ENCODE measurements at places on chromosomes 7 and 10.

- DNase-seq = no peak
These were observed 109.5 kb downstream of the PHF14 start for GRCh38 chr7:11083214-11083568.

- DNase-seq = no peak
These were observed 18.5 kb downstream of the LIPA start for GRCh38 chr10:89233033-89233432.

DNA sequence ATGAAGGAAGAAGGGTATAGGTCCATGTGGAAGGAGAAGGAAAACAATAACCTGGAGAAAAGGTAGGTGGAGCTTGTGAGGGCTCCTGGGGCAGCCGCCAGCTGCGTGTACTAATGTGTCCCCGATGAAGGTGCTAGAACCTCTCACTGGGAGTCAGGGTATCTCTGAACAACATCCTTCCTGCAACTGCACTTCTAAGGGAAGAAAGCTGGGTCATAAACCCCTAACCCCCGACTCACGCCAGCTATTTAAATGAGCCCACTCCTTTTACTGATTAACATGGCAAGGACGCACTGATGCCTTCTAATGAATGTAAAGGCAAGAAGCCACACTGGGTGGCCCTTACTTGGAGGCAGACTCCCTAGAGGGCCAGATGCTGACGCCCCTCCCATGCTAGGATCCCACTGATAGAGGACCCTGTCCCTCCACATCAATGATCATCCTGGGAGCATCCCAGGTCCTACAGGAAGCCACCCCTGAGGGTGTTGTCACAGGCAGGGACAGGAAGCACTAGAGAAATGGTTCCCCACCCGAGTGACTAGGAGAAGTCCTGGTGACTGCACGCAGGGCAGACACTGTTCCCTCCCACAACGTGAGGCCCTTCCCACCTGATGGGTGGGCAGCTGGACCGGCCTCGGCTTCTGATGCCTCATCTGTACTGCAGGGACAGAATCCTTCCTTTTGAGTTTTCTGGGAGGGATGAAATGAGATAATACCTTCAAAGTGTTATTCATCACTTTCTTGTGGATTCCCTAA, 20.4 kb downstream of the JCAD start:
- no peak for DNase-seq

DNA sequence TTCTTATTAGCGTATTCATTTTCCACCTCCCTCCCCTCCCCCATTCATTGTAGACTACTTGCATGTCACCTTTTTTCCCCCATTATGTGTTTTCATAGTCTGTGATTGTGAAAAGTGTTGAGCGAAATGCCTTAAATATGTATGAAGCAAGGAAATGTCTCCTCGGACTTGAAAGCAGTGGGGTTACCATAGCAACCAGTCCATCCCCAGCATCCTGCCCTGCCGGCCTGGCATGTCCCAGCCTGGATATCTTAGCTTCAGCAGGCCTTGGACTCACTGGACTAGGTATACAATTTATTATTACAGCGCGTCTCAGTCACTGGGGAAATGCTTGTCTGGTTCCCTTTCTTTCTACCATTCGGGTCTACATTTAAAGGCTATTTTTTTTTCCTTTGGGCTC, 283.6 kb downstream of the BICC1 start:
- no peak for DNase-seq

DNA sequence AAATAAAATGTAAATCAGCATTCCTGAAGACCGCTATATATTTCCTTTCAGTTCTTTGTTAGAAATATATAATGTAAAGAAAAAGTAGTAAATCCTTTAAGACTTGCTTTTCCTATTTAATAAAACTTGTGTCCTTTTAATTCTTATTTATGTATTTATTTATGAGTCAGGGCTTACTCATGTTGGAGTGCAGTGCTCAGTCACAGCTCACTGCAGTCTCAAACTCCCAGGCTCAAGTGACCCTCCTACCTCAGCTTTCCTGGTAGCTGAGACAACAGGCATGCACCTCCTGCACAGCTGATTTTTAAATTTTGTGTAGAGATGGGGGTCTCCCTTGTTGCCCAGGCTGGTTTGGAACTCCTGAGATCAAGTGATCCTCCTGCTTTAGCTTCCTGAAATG, 724.5 kb downstream of the ANKRD7 start:
- DNase-seq = no peak

DNA sequence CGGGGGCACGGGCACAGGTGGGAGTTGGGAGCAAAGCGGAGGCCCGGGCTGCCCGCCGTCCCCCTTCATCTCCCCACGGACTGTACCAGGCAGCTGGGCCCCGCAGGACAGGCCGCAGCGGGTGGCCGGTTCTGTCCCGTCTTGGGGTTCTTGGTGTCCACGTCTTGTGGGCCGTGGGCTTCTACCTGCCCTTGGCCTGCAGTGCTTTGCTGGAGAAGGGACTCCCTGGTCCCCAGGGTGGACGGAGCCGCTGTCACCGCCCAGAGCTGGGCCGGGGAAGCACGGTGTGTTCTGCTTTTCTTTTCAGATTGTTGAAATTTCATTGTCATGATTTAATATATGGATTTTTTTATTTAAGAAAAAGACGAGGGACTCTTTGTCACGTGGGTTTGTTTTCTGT, 11.8 kb downstream of the MAFK start:
- no peak for DNase-seq

- DNase-seq = no peak
These were observed 432.7 kb upstream of the GALNT17 start for GRCh38 chr7:70699271-70699670.

- DNase-seq = no peak
These were observed 11.9 kb upstream of the SPAG6 start for GRCh38 chr10:22333167-22333974.

GRCh38 chr7:142866361-142867096, 11.7 kb downstream of the EPHB6 start:
- no peak for DNase-seq

DNA sequence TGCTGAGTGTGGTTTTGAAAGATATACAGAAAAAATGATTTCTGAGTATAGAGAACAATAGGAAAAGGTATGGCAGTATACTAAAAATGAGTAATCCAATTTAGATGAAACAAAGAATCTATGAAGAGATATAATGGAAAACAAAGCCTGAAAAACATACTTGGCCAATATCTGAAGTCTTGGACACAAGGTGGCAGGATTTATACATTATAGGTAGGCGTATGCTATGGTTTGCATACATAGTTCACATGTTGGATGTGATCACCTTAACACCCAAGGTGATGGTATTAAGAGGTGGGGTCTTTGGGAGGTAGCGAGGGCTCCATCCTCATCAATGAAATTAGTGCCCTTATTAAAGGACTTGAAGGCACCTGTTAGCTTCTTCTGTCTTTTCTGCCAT, 34.5 kb upstream of the BPGM start:
- DNase-seq = no peak

- no peak for DNase-seq
These were observed 101.7 kb downstream of the AUTS2 start for GRCh38 chr7:69699931-69700330.

DNA sequence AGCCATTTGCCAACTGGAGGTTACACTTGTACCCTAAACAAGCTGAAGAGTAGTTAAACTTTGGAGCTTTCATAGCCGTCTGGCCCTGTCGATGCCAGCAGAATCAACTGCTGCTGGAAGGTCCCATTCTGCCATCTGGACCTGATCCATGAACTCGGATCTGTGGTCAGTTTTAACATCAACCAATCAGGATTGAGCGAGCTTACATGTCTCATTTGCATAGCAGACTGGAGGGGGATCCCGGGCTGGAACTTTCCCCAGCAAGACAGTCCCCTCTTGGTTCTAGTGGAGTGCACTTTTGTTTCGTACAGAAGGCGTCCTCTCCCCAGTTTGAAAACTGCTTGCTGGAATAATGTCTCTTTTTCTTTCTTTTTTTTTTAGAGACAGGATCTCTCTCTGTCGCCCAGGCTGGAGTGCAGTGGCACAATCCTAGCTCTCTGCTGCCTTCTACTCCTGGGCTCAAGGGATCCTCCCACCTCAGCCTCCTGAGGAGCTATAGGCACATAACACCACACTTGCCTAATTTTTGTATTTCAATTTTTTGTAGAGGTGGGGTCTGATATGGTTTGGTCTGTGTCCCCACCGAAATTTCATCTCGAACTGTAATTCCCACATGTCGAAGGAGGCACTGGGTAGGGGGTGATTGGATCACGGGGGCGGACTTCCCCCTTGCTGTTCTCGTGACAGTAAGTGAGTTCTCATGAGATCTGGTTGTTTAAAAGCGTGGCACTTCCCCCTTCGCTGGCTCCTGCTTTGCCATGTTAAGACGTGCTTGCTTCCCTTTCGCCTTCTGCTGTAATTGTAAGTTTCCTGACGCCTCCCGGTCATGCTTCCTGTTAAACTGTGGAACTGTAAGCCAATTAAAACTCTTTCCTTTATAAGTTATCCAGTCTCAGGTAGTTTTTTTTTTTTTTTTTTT, 42.8 kb upstream of the SEPHS1 start:
- no peak for DNase-seq

GRCh38 chr10:36533861-36534260, 591.5 kb upstream of the ANKRD30A start:
- DNase-seq = no peak

- DNase-seq = no peak
These were observed 626 bp downstream of the PRPF18 start for GRCh38 chr10:13587391-13587790.

GRCh38 chr7:137816696-137817320, 30.0 kb downstream of the DGKI start:
- DNase-seq = no peak

- no peak for DNase-seq
These were observed 112.2 kb upstream of the GALNT17 start for GRCh38 chr7:71019706-71020105.

GRCh38 chr7:91314591-91315323, 50.5 kb downstream of the FZD1 start:
- DNase-seq = no peak

GRCh38 chr7:16320099-16320660, 101.2 kb downstream of the CRPPA start:
- no peak for DNase-seq
